Testis (tissue), 5 donors: ENCODE measurements at places on chromosomes 11 and 22. TPM values are rescaled to one million over a fixed set of nuclear protein-coding genes. Genes with fewer than 3 reads are reported as not detected.
A peak's percentile ranks its signal among the peaks of the same experiment; 100 is the strongest.

The ANGPTL5 gene
- 0.31 TPM for total RNA-seq

The PDE3B gene
- 25.8 TPM for total RNA-seq

The SGSM1 gene
- 8.4 TPM for total RNA-seq

The APOA5 gene
- 0.24 TPM for total RNA-seq

The NELL1 gene
- total RNA-seq, result 4.9 TPM

The NXPE2 gene
- 0.81 TPM for total RNA-seq

DNA sequence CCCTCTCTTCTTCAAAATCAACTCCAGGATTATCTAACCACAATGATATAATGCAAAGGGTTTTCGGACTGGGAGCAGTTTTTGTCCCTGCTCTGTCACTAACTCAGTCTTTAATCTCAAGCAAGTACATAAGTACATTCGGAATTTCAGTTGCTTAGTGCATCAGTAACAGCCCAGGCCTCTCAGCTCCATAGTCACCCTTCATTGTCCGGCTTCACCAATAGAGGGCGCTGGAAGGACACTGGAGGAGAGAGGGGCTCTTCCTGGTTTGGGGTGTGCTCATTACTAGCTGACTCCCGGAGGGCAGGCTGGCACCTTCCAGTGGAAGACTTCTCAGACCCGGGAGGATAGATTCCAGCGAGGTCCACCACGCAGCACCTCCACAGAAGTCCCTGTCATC lies 90.4 kb upstream of the PDGFD start:
- DNase-seq, result peak; percentile 68

DNA sequence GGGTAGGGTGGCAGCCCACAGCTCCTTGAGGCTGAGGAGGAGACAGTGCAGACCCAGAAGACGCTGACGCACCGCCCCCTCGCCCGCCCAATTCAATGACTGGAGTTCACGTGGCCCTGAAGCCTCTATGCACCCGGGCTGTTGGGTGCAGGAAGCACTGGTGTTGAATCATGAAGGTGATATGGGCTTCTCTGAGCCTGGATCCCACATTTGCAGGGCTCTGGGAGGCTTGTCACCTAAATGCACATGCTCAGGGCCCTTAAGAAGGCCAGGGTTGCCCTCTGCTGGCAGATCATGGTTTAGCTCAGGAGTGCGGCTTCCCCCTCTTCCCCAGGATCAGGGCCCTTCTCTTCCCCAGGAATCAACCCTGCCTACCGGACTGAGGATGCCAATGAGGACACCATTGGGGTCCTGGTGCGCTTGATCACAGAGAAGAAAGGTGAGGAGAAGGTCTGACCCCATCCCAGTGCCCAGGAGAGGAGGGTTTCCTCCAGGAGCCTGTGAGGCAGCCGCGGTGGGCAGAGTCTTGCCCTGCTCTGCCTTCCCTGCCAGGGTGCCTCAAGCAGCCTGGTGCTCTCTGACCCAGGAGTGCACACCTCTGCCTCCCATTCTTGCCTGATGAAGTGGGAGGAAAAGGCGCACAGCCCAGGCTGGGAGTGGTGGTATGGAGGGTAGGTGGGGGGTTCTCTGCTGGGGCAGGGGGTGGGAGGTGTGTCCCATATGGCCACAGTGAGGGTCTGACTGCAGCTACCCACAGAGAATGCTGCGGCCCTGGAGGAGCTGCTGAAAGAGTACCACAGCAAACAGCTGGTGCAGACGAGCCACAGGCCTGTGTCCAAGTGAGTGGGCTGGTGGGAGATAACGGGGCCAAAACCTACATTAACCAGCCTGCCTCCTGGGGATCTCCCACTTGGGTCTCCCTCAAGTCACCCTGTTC lies 17.5 kb downstream of the RELT start:
- peak; percentile 86 for DNase-seq

- DNase-seq, result no peak
Observed at GRCh38 chr11:66564538-66564937, 3.9 kb downstream of the CTSF start.

GRCh38 chr11:119375337-119376196 lies 5.9 kb downstream of the USP2 start:
- DNase-seq, result peak; percentile 90

GRCh38 chr11:86063536-86063935 lies 5.3 kb downstream of the PICALM start:
- DNase-seq, result no peak

GRCh38 chr22:50148991-50149721 lies 21.4 kb upstream of the PANX2 start:
- peak; percentile 48 for DNase-seq

DNA sequence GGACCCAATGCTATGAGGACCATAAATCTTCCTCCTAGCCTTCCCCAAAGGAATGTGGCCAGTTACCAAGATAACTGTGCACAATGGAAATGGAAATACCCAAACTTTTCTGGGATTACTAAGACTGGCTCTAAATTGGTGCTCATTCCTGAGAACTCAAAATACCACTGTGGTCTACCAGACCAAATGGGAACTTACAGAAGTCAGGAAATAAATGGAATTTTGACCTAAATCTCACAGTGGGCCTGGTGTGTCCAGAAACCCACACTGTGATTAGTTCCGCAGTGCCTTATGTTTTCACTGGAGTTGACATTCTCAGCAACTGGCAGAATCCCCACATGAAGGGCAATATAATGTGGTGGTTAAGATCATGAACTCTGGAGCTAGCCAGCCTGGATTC lies 99.4 kb upstream of the ZC3H12C start:
- no peak for DNase-seq

- peak; percentile 21 for DNase-seq
Observed at GRCh38 chr11:2466869-2467694, 22.3 kb downstream of the KCNQ1 start.

GRCh38 chr11:68329978-68330699 lies 17.7 kb downstream of the LRP5 start:
- no peak for DNase-seq

DNA sequence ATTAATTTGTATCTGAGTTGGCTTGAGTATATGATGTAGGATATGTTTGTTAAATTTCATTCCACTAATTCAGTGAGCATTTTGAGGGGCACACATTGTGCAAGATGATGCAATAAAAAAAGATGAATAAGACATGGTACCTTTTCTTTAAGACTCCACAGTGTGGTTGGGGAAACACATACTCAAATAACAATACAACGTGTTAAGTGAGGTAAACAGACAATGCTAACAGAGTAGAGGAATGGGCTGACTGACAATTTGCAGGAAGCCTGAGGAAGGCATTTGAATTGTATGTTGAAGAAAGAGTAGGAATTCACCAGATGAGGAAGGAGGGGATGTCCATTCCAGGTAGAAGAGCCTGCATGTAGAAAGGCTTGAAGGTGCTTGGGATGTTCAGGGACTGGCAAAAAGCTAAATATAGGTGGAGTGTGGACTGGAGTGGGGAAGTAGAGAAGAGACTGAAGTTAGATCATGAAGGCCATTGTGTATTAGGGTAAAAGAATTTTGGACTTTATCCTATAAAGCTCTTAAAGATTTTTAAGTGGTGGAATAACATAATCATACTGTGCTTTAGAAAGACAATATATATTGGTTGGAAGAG lies 6.8 kb downstream of the RNF169 start:
- DNase-seq, result no peak

DNA sequence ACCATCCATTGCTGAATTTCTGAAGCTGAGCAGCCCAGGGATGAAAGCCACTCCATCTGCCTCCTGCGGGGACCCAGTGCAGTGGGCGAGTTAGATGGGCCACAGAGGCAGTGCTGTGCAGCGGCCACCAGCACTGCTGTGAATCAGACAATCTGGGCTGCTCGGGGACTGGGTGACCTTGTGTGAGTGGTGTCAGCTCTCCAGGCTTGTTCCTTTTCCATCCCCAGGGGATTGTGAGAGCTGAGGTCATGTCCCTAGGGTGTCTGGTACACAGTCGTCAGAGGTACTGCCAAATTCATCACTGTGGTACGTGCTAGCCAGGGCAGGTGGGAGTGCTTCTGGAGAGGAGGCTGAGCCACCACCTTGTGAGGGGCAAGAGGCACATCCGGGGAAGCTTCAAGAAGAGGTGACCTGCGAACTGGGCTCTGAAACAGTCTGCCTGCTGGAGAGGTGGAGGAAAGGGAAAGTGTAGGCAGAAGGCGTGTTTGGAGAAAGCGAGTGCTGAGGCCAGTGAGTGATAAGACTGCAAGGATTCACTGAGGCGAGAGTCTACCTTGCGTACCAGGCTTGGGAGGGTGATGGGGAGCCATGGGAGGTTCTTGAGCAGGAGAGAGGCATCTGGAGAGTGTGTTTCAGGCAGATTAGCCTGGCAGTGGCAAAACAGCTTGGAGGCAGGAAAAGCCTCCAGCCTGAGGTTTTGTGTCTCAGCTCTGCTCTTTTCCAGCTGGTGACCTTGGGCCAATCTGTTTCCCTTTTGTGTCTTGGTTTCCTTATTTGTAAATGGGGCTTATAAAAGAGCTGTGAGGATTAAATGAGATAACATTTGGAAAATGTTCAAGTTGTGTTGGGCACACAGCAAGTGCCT lies 22.7 kb downstream of the CACNA1I start:
- DNase-seq, result peak; percentile 25

DNA sequence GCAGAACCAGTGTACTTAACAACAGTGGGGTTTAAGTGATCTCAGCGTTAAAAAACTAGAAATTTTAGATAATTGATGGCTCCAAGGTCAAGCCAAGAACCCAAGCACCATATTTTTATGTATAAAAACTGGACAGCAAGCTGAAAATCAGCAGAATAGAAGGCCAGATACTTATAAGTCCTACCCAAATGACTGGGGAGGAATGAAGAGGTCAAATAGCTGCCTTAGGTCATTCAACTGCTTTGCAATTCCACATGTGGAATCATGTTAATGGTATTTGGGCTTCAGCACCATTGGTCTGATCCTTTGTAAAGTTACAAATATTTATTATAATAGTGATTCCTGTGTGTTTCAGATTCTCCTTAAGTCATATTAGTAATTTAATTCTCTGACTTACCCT lies 108.4 kb downstream of the FAT3 start:
- DNase-seq, result no peak

DNA sequence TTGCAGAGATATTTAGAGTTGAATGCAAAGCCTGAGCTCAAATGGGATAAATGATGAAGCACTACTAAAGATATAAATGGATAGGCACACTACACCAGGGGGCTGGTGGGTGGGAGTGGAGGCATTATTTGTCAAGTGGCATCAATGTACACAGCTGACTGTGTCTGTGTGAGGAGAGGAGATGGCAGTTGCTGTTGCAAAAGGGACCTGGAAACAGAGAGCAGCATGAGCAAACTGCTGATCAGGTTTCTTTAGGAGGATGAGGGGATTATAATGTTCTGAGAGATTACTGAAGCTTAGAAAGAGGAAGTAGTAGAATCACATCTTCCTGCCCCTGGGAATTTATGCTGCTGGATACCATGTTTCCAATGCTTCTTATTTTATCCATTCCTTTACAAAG lies 39.4 kb upstream of the LIN7C start:
- no peak for DNase-seq

DNA sequence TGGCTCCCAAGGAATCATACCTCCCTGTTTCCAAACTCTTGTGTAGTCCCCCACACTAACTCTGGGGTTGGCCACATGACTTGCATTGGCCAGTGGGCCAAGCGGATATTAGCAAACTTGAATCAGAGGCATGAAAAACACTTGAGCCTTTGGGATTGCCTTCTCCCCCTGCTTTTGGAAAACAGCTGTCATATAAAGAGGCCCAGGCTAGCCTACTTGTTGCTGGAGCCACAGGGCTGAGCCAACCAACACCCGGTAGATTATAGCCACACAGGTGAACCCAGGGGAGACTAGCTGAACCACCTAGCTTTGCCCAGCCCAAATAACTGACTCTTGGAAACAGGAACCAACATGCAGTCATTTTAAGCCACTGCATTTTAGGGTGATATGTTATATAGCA lies 354.8 kb downstream of the TENM4 start:
- DNase-seq, result no peak

DNA sequence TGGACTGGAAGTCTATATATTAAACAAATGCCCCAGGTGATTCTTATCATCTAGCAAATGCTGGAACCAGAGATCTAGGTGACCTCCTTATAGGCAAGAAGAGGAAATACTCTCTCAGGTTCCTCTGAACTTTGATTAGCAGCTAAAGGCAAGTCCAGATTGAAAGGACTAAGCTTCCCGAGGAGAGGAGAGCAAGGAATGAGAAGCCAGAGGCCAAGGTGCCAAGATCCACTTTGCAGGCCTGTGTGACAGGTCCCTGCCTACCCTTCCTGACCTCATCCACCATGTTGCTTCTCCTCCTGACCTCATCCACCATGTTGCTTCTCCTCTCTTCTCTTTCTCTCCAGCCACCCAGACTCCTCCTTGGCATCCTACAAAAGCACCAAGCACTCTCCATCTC lies 173.2 kb downstream of the LARGE1 start:
- no peak for DNase-seq

DNA sequence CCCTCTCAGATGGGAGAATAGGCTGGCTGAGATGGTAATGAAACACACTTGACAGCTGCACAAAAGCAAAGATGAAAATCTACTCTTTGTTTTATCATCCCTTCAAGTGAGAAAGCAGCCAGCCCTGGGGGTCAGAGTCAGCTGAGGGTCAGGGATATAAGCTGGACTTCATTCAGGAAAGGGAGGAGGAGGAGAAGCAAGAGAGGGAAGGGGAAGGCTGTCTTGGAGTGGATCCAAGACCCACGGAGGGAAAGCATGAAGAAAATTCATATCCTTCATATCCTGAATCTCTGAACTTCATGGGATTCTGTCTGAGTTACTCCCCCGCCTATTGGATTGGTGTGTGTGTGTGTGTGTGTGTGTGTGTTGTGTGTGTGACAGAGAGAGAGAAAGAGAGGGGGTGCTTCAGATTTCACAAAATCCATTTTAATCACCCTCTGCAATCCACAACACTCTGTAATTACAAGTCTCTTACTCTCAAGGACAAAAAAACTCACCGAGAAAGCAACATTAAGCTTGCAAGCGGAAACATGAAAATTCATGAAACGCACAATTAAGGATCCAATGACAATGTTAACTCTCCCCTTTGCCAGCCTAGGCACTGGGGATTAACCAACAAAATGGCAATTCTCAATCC lies 327.7 kb downstream of the TENM4 start:
- no peak for DNase-seq

DNA sequence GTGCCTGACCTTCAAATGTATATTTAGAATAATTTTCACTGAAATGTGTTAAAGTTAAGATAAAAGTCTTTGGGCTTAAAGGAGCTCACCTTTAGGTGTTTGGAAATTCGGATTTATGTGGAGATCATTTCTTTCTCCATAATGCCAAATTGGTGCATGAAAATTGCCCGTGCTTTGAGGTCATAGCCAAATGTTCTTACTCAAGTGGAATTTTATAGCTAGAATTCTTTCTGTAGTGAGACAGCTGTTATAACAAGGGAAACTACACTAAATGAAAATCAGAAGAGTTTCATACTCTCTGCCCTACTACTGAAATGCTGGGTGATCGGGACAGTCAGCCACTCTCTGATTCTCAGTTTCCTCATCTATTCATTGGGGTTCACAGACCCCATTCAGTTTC lies 89.5 kb upstream of the DBX1 start:
- no peak for DNase-seq

GRCh38 chr22:50603511-50604255 lies 3.1 kb downstream of the MAPK8IP2 start:
- no peak for DNase-seq
